Smooth muscle cell of the umbilical artery (primary cell): ENCODE measurements at places on chromosomes 6 and 20. TPM values are rescaled to one million over a fixed set of nuclear protein-coding genes. Genes with fewer than 3 reads are reported as not detected.

Gene LZTS3
- 3.0 and 5.2 TPM in 2 replicates for total RNA-seq

Gene TRAPPC3L
- total RNA-seq, result 0.30 TPM in 1 of 2 replicates, not detected in the other

Gene ZFP57
- 0.69 TPM in 1 of 2 replicates, not detected in the other for total RNA-seq

Gene C6orf163
- total RNA-seq, result 0.59 and 2.3 TPM in 2 replicates

Gene TINAG
- total RNA-seq, result not detected in 2 replicates

Gene SMIM29
- total RNA-seq, result 28.6 and 36.2 TPM in 2 replicates

Gene RIPPLY2
- not detected in 2 replicates for total RNA-seq

Gene CNR1
- not detected in 2 replicates for total RNA-seq

Gene ATAT1
- 4.8 and 5.6 TPM in 2 replicates for total RNA-seq

Gene SCRT2
- not detected in 2 replicates for total RNA-seq
